Right forelimb (tissue), 1 donor: ENCODE measurements at places on chromosomes 13 and 19.

DNA sequence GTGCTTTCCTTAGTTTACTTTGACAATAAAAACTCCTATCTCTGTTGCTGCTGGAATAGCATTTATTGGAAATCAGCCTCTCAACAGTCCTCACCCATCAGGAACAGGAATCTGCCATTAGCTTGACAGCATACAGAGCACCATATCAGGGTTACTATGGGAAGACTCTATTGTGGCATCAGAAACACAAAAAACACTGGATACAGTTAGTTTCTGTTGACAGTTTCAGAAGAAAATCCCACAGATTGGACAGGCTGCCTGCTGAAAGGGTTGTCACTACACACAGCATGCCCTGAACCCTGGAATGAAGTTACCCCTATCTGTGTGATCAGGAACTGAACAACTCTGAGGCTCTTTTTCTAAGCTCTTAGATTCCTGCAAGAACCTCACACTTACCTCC is 172.7 kb downstream of the ENOX1 start:
- DNase-seq, result no peak

DNA sequence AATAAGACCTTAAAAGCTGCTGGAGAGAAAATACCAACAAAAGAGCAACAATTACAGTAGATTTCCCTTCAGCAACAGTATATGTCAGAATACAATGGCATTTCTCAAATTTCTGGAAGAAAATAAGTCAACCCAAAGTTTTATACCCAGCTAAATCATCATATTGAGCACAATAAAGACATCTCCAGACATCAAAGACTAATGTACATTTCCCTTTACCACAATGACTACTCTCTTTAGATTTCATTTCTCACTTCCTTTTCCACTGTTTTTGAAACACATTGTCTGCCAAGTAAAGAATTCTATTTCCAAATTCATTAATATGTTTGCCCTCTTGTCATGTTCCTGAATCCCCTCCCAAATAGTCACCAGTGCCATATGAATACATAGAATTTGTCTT is 111.4 kb downstream of the POU4F1 start:
- DNase-seq, result no peak

DNA sequence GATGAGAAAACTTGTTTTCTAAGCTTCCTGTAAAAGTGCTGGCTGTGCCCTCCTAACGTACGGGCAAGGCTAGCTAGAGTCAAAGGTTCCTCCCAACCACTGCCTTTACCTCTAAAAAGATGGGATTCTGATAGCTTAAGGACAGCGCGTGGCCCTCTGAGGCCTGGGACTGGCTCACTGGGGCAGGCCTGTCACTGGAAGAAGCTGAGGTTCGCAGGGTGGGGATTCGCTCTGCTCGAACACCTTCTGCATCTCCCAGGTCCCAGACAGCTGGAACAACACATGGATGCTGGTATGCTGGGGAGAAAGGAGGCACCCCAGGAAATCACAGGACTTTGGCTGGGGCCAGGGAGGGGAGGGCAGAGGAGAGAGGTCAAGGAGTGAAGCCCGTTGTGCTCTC is 53.1 kb downstream of the CRYL1 start:
- DNase-seq, result no peak

DNA sequence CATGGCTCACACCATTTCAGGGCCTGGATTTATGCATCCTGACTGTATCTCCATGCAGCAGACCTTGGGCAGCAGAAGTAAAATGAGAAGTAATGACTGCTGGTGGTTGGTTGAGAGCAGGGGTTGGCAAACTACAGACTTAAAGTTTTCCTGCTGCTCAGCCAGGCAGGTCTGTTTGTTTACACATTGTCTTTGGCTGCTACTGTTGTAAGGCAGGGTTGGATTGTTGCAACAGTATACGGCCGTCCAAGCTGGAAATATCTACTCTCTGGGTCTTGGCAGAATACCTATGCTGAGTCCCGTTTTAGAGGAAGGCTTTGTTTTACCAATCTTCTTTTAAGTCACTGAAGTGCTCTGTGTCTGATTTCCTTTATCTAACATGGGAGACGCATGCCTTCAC is 13.5 kb downstream of the SNRNP70 start:
- no peak for DNase-seq

DNA sequence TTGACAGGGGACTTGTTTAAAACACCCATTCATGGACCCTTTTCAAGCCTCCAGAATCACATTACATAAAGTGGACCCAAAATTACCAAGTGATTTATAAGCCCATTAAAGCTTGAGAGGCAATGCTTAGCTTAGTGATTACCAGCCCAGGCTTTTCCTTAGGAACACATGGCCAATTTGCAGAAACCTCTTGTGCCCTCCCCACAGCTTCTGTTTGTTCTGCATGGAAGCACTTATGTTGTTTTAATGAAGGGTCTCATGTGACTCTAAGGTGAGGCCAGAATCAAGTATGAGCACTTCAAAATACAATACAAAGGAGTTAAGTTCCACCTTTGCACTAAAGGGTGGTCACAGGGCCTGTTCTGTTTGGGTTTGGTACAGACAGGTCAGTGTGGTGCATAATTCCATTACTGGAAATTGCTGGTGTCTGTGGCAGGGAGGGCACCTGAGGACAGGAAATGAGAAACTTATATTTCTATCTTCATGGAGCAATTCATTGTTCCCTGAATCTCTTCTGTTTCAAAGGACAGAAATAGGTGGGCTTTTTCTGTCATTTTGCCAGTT is 15.3 kb downstream of the ZNF486 start:
- no peak for DNase-seq

GRCh38 chr19:1538978-1539377 is 15.1 kb downstream of the PLK5 start:
- DNase-seq, result no peak

- DNase-seq, result no peak
These were observed 1.5 kb upstream of the IGSF23 start for GRCh38 chr19:44611812-44612295.

- no peak for DNase-seq
These were observed 39.9 kb downstream of the MTMR6 start for GRCh38 chr13:25247360-25247759.

GRCh38 chr13:33838647-33839046 is 20.7 kb downstream of the RFC3 start:
- DNase-seq, result no peak

- peak; percentile 67 for DNase-seq
These were observed 237.4 kb downstream of the RGCC start for GRCh38 chr13:41694545-41695301.

DNA sequence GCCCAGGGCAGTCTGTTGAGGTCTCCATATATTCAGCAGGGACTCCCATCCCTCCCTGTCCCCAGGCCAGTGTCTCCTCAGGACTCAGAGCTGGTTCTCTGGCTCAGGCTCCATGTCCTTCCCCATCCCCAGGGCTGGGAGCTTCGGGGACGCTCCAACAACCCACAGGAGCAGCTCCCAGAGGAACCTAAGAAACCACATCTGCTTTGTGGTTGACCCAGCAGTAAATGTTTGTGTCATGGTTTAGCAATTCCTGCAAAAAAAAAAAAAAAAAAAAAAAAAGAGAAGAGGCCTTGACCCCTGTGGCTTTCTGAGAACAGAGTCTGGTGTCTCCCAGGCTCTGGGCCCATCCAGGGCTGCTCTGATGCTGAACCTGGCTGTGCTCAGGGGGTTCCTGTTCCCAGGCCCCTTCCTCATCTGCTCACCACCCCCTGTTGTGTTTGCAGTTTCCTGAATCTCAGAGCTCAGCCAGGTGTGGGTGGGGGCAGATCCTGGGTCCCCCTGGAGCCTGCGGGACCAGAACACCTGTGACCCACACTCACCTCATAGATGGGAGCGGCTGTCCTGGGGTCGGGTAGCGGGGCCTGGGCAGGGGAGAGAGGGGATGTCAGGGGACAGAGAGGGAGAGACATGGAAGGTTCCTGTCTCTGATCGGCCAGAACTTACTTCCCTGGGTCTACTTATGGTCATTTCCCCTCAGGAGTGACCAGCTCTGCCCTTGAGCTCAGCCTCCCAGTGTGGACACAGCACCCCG is 25.2 kb upstream of the CEACAM1 start:
- DNase-seq, result no peak

- no peak for DNase-seq
These were observed 155.9 kb upstream of the SPRY2 start for GRCh38 chr13:80496721-80497397.

GRCh38 chr13:88656751-88657150 is 985.6 kb downstream of the SLITRK5 start:
- no peak for DNase-seq

- peak; percentile 71 for DNase-seq
These were observed 2.9 kb upstream of the PCDH8 start for GRCh38 chr13:52851137-52851962.

DNA sequence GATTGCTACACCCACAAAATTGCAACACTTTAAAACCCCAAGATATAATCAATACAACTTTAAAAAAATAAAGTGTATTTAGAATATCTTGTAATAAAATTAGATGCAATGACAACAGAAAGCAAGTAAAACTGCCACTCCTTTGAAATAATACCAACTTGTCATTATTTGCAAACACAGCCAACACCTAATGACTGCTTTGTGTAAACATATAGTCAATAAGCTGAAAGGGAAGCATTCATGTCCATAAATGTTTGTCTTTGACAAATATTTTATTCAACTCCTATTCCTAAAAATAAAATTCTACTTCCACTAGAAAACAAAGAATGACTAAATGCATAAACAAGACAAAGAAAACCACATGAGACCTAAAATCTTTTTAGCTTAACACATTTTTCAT is 6.6 kb downstream of the SMAD9 start:
- no peak for DNase-seq

DNA sequence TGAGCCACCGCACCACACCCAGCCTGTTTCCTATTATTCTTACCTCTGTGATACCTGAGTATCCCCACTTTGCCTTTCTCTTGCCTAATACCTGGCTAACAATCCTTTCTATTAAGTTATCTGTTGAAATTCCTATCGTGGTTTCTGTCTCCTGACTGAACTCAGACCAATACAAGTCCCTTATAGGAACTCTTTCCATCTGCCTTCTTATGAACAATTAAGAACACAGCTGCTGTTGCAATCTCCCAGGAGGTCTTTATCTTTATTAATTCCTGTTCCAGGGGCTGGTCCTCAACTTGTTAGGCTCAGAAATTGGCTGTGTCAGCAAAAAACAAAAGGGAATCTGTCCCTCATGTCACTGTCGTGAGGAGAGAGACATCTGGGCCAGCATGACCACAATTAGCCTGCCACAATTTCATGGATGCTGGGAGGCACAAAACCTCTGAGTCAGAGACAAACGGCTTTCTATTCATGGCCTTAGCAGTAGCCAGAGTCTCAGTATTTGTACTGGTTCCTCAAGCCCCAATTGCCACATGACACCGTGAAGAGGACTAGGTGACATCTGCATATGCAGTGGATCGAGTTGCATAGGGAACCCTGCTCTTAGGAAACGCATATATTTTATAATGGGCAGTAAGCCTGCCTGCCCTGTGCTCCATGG is 58.2 kb downstream of the NUFIP1 start:
- DNase-seq, result no peak

DNA sequence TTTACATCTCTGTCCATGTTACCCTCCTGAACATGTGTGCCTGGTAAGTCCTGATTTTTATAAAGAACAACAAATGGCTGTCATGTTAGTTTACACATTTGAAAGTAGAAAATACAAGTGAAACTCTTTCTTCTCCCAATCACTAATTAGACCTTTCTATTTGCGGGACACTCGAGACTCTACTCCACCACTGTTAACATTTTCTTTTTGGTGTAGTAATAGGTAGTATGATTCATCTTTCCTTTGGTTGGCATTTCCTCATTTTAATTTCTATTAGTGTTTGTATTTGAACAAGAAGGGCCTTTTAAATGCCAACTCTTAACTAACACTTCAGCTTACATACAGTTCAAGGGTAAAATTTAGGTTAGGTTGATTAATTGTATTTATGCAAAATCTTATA is 371.1 kb downstream of the PCDH9 start:
- DNase-seq, result no peak

- no peak for DNase-seq
These were observed 315.3 kb downstream of the MYO16 start for GRCh38 chr13:108944760-108945159.

DNA sequence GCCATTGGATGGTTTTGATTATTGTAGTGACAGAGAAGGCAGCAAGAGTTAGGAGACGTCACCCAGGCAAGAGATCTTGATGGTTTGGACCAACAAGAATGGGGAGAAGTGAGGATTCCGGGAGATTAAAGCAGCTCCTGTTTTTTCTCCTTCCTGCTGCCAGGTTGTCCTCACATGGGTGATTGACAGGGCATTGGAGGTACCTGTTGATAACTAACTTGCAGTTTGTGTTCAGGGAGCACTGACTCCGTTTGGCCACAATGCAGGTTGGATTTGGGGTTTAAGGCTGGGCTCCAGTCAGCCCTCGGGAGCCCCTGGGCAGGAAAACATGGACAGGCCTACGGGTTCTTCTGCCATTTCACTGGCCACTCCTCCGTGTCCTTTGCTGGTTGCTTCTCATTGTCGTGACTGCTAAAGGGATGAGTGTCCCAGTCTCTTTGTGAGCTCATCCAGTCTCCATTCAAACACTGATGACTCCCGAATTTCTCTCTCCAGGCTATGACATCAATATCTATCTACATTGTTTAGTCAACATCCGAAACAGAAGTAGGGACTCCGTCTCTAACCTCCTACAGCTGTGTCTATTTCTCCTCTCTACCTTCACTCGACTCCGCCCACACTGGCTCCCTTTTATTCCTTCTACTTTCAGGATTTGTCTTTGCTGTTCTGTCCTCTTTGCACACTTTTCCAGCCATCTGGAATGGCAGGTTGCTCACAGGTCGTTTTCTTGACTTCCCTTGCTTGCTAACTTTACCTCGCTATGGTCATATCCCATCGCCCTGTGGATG is 1.3 kb upstream of the PTOV1 start:
- no peak for DNase-seq

DNA sequence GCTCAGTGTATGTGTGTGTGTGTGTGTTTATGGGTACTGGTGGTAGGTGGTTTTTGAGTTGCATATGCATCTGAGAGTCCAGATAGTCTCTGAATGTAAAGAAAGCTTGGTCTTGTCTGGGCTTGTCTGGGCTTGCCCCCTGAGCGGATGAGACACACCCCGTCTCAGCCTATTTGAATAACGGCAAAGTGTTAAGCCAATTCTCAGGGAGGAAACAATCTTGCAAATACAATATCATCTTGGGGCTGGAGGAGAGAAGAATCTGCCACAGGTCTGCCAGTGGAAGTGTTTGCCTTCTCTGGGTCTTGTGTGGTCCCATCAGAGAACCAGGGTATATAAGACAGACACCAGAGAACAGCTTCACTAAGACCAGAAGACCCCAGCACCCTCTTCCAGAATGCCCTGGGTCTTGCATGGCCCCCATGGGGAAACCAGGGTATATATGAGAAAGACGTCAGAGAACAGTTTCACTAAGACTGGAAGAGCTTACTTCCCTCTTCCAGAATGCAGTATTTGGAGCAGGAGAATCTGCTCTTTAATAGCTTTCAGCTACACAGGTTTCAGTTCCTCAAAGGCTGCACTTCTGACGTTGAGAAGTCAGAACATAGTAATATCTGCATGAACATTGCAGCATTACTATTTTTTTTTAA is 13.3 kb downstream of the CD70 start:
- no peak for DNase-seq

GRCh38 chr19:39296055-39296645 is at the start of gene IFNL1:
Gene IFNL1, plus strand, starts transcription at chr19:39296407. Its CDS starts 15 bp downstream, at chr19:39296422.
- DNase-seq, result no peak

- DNase-seq, result no peak
These were observed 8.8 kb downstream of the ATP4B start for GRCh38 chr13:113649212-113649611.

GRCh38 chr13:28494778-28495537 is at the start of gene FLT1:
Gene FLT1, minus strand, starts transcription at chr13:28495128. Its CDS starts 285 bp downstream, at chr13:28494843.
- DNase-seq, result peak; percentile 69
